AG10803 (cell line): ENCODE measurements at places on chromosomes 3 and 15.

DNA sequence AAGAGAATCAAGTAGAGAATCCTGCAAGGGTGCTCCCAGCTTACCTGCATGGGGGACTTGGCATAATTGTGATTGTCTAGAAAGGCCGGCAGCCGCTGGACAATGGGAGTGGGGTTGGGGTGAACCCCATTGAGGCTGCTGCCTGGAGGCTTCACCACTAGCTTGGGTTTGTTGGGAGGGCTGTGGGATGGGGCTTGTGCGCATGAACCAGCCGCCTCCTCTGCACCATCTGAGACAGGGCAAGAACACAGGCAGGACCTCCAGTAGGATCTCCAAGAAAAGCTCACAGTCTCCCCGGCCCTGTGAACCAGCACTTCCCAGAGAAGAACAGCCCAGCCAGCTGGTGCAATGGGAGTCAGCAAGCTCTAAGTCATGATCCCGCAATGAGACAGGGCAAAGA, 39.8 kb downstream of the SEMA3G start:
- DNase-seq, result no peak

- DNase-seq, result no peak
Measured at GRCh38 chr15:88833731-88834100, 30.5 kb downstream of the ACAN start.

DNA sequence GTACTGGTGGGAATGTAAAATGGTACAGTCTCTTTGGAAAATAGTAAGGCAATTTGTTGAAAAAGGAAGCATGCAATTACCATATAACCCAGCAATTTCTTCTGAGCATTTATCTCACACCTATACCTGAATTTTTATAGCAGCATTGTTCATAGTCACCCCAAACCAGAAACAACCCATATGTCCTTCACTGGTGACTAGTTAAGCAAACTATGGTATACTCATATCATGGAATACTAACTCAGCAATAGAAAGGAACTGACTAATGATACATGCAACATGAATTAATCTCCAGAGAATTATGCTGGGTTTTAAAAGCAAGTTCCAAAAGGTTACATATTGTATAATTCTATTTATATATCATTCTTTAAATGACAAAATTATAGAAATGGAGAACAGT, 60.2 kb downstream of the TRAT1 start:
- DNase-seq, result no peak

GRCh38 chr15:98906712-98907083, 100.9 kb downstream of the PGPEP1L start:
- DNase-seq, result no peak

DNA sequence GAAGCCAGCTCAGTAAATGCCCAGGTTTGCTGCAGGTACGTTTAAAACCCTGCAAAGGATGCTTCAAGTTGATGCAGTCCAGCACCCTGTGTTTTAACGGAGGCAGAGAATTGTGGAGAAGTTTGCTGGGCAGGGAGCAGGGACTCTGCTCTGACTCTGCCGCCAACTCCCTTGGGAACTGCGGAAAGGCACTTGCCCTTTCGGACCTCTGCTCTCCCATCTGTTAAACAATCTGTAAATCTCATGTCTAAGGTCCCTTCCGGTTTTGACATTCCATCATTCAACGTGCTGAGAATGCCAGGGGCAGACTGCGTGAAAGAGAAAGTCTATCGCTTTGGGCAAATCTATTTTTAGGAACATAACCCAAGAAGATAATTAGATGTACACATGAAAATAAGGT, 184.5 kb downstream of the OPA1 start:
- DNase-seq, result no peak

- no peak for DNase-seq
Measured at GRCh38 chr3:105830836-105831235, 38.0 kb downstream of the CBLB start.

GRCh38 chr15:101014921-101015841, 96.0 kb downstream of the LRRK1 start:
- DNase-seq, result peak; percentile 52

DNA sequence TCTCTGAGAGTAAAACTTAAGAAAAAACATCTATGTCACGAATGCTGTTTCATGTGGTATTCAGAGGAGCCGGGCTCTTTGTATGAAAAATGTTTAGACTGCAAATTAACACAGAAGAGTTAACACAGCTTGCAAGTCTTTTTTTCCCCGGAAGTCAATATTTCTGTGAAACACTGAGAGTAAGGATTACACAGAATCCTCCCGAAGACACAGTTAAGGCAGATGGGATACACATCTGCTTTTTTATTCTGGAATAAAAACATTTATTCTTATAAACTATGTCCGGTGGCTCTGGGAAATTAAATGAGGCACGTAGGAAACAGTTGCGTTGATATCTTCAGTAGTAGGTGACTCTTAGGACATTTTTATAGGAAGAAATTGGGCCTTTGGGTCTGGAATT, 180.6 kb downstream of the PTPRG start:
- no peak for DNase-seq

DNA sequence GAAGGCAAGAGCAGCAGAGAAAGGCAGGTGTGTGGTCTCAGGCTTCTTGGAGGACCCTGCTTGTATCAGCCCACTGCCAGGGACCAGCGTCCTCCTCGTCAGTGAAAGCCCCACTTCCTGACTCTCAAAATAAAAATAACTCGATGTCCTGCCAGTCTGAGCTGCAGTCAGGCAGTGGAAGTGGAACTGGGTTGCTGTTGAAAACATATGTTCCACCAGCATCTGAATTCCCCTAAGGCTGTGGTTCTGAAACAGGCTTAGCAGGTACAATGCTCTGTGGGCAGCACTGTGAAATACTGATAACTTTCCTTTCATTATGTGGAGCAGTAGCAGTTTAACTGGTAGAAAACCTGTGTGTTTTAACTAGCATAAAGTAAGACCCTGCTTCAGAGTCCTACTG, 121.6 kb upstream of the EIF1B start:
- no peak for DNase-seq

DNA sequence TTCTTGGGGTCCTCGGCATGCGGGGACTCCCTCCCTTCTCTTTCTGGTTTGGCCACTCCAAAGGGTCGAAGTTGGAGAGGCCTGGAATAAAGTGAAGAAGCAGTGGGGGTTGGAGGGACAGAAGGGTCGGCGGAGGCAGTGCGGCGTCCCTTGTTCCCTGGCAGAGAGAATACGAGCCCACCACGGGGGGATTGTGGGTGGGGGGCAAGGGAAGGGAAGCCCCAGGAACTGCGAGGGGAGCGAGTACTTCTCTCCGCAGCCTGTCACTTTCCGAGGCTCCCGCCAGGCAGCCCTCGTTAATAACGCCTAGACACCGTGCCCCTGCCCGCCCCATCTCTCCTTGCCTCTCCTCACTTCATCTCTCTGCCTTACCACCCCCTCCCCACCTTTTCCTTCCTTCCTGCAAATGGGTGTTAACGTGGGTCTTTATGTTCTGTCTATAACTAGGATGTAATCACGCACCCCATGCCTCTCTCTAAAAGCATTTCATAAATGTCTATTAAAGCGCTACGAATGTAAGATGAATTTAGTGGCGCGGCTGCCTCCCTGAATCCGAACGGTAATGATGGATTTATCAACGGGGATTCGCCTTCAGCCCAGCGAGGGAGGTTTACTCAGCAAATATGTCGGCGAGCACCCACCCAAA, 13.7 kb downstream of the NR2F2 start:
- no peak for DNase-seq

- DNase-seq, result peak; percentile 81
Measured at GRCh38 chr3:43540624-43541023, 81.2 kb downstream of the ANO10 start.

GRCh38 chr3:188421151-188421821, 267.3 kb downstream of the LPP start:
- peak; percentile 95 for DNase-seq

GRCh38 chr3:89314454-89315098, 207.2 kb downstream of the EPHA3 start:
- peak; percentile 11 for DNase-seq

DNA sequence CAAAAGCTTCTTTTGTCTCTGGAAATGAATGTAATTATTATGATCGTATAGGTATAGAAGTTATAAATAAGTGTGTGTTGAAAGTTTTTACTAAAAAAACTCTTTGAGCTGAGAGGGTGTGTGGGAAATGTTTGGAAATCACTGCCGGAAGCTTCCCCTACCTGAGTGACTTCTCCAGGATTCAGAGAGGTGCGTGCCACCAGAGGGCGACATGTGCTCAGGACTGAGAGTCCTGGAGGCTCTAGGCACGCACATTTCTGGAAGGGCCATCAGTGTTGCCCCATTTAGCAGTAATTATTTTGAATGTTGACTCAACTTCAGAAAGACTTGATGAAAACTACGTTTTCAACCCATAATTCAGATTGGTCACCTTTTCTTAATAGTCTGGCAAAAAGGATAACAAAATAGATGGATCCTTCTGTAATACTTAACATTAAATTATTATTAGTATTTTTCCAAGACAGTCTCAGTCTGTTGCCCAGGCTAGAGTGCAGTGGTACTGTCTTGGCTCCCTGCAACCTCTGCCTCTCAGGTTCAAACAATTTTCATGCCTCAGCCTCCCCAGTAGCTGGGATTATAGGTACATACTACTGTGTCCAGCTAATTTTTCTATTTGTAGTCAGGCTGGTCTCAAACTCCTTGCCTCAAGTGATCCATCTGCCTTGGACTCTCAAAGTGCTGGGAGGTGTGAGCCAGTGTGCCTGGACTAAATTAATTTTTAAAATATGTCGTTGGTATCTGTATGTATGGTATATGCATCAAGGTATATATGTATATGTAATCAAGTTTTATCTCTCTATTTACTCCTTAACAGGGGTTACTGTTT, 34.5 kb downstream of the GPR171 start:
- peak; percentile 68 for DNase-seq

DNA sequence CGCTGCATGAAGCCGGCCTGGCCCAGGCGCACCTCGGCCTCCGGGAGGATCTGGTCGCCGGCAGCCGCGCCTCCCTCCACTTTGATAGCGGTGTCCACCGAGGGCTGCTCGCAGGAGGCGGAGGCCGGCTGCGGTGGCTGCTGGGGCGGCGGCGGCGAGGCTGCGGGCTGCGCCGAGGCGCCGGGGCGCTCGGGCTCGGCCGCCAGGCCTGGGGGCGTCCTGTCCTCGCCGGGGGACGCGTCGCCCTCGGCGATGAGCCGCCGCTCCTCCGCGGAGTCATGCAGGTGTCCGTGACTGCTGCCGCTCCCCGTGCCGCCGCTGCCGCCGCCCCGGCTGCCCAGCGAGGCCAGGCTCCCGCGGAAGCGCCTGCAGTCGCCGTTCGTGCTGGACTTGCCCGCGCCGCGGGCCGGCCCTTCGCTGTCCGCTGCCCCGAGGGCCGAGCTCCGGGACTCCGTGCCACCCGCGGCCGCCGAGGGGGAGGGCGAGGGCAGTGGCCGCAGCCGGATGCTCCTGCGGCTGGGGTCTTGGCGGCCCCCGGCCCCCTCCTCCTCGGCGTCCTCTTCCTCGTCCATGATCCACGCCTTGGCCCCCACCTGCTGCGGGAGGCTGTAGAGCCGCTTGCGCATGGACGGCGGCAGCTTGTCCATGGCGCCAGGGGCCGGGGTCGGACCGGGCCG, 996 bp downstream of the HCN4 start:
- DNase-seq, result no peak

- DNase-seq, result no peak
Measured at GRCh38 chr15:55743729-55744655, 1.0 kb upstream of the PRTG start.

- no peak for DNase-seq
Measured at GRCh38 chr15:69551391-69552056, 98.9 kb downstream of the RPLP1 start.

GRCh38 chr15:83537606-83538005, 90.5 kb downstream of the SH3GL3 start:
- DNase-seq, result no peak

DNA sequence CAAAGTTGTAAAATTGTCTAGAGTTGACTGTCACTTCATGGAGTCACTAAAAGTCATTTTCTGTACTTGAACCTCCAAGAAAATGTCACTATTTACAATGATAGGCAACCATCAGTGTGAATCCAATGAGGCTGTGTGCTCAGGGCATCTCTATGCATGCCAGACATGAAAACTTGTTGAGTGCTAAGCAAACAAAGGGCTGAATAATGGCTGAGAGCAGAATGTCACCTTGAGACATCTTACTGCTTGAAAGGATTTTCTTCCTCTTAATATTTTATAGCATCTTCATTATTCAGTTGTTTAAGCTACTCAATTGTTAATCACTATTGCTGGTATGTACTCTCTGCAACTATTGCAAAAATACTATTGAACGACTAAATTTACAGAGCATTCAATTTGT, 184.7 kb downstream of the PLCH1 start:
- no peak for DNase-seq

- no peak for DNase-seq
Measured at GRCh38 chr3:46930166-46930944, 46.2 kb downstream of the CCDC12 start.

DNA sequence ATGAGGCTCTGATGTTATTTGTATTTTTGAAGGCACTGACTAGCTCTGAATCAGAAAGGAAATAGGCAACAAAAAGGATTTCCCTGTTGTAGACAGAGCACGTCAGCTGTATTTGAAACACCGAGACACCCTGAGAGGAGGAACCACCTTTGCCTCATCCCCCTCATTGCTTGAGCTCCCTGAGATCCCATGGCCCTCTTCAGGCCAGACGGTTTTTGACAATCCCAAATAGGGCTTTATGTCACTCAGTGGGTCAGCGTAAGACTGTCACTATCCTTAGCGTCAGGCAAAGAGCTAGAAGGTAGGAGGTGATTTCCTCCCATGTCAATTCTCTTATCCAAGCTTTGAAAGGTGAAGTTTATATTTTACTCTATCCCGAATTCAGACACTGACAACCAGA, 254.3 kb downstream of the ZNF621 start:
- DNase-seq, result no peak

GRCh38 chr15:47362118-47362905, 355.0 kb upstream of the SEMA6D start:
- no peak for DNase-seq

DNA sequence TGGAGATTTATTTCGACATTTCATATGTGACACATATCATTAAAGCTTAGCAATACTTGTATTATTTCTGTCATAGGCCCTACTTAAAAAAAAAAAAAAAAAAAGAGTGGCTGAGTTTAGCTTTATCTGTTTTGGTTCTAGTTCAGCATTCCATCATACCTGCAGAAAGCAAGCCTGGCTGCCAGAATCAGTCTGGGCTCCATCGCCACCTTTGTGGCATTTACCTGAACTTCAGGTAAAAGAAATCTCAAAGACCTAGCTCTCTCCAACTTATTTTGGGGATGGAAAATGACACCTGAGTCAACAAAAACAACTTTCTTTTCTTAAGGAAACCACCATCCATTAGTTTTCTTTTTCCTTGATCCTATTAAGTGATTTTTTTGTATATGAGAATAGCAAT, 82.1 kb downstream of the NEK10 start:
- no peak for DNase-seq

DNA sequence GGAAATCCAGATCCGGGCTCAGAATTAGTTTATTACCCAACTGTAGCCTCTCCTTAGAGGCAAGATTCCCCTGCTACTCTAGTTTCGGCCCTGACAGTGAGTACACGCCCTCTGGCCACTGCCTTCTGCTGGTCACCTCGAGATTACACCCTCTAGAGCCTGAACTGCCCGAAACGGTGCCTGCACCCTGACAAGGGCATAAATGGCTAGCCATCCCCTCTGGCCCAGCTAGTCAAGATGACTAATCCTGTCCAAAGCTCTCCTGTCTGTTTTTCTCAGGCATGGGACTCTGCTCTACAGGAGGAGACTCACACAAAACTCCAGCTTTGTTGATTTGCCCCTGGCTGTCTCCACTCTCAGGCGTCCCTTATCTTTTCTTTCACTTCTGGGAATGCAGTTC, 150.5 kb upstream of the UBE2E2 start:
- no peak for DNase-seq

- no peak for DNase-seq
Measured at GRCh38 chr15:29138260-29138659, 131.4 kb downstream of the NSMCE3 start.

GRCh38 chr15:92843326-92843725, 56.8 kb upstream of the CHD2 start:
- DNase-seq, result no peak
